ENCODE measurements at places on chromosomes 16 and 17. TPM values are rescaled to one million over a fixed set of nuclear protein-coding genes. Genes with fewer than 3 reads are reported as not detected.

GRCh38 chr16:30149250-30149930, 26.4 kb upstream of the MAPK3 start:
- H3K27me3 ChIP-seq, result no peaks in the 10 kb centered on the region
- H3K4me1 ChIP-seq, result peaks cover 4% of the 10 kb centered on the region
- H3K36me3 ChIP-seq, result peaks cover 6% of the 10 kb centered on the region
- H3K27ac ChIP-seq, result no peak overlapping the region
- DNase-seq, result no peak
- no peak overlapping the region for H3K4me3 ChIP-seq

Gene TMC7
- total RNA-seq, result not detected

Gene CCL17
- total RNA-seq, result not detected

- no peaks in the 10 kb centered on the region for H3K27me3 ChIP-seq
- H3K4me1 ChIP-seq, result no peaks in the 10 kb centered on the region
- no peak for DNase-seq
- no peak overlapping the region for H3K27ac ChIP-seq
- H3K4me3 ChIP-seq, result no peak overlapping the region
These were observed 30.2 kb upstream of the GUCY2D start for GRCh38 chr17:7972131-7972785.

- no peak overlapping the region for H3K4me3 ChIP-seq
- peaks cover 43% of the 10 kb centered on the region for H3K4me1 ChIP-seq
- no peak overlapping the region for H3K27ac ChIP-seq
- no peak for DNase-seq
These were observed 5.5 kb downstream of the WWP2 start for GRCh38 chr16:69767459-69768229.

Gene CD300E
- total RNA-seq, result not detected

Gene SNAI3
- total RNA-seq, result 2.0 TPM

DNA sequence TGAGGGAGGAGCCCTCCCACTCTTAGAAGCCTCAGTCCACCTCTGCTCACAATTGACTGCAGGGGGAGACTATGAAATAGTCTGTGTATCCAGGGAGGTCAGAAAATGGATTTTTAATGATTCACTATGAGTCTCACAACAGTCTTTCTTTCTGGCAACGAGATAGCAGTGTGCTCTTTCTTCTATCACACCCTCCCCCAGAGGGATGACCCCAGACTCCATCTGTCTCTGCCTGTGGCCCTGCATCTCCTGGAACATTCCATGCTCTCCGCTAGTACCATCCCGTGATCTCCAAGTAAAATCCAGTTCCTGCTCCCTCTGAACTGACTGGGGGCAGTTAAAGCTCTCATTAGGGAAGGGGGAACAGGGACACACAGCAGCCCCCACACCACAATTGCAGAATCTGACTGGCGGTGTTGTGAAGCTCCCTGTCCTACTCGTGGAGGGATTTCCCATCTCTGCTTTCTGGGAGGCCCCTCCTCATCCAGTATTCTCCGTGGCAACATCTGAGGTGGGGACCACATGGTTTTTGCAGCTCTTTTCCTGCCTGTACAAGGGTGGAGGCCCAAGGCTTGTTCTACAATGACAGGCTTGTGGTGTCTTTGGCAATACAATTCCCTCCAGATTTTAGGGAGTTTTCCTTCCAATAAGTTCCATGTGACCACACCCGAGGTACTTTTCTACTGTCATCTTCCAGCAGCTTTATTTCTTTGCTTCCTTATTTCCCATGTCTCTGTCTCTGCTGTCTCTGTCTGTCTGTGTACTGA, 19.4 kb downstream of the NATD1 start:
- no peak for DNase-seq
- no peak overlapping the region for H3K4me3 ChIP-seq
- H3K36me3 ChIP-seq, result peaks cover 4% of the 10 kb centered on the region
- no peaks in the 10 kb centered on the region for H3K27me3 ChIP-seq
- H3K4me1 ChIP-seq, result no peaks in the 10 kb centered on the region

DNA sequence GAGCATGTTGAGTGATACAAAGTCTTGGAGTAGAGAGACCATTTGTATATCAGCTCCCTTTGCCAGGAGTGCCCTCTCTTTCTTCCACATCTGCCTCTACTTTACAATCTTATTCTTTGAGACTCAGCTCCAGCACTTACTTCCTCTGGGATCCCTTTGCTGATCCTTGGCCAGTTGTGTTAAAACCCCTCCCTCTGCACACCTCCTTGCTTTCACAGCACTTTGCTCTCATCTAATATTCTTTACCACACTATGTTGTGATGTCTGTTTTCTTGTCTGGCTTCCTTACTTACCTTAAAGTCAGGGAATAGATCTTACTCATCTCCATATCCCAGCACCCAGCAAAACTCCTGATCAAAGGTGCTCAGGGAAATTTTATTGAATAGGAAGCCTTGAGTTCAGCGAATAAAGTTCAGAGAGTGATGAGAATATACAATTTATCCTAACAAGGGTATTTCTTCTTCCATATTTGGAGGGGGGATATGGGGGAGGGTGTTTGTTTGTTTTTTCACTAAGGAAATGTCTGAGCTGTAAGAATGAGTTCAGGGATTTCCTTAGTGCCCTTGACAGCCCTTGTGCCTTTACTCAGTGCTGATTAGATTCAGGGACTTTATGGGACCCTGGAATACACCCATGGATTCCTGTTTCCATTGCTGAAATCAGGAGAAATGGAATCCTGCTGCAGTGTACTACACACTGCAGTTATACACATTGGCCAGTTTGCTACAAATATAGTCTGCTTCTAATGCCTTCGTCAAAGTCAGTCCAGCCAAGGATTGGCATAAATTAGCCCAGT, 32.0 kb downstream of the MRTFB start:
- no peak overlapping the region for H3K4me3 ChIP-seq
- no peak for DNase-seq
- no peaks in the 10 kb centered on the region for H3K27me3 ChIP-seq

DNA sequence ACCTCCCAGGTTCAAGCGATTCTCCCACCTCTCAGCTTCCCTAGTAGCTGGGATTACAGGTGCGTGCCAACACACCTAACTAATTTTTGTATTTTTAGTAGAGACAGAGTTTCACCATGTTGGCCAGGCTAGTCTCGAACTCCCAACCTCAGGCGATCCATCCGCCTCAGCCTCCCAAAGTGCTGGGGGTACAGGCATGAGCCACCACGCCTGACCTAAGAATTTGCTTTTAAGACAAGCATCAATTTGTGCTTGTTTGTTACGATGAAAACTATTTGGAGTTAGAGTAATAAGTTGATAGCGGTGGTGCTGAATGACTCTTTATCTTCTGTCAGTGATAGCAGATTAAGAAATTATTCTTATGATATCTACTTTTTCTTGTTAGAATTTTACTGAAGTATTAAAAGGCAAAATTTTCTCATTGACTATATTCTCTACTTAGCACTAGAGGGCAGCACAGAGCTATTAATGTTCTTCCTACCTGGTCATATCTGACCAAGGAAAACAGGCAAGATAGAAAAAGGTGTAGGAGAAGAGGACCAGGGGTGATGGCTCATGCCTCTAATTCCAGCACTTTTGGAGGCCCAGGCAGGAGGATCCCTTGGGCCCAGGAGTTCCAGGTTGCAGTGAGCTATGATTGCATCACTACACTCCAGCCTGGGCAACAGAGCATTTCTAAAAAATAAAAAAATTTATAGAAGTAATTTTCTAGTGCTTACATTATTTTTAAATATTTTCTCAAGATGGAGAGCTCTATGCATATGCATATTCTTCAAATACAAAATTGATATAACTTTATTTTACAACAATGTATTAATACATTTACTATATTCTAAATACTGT, 24.5 kb downstream of the STXBP4 start:
- no peak overlapping the region for H3K4me3 ChIP-seq
- no peaks in the 10 kb centered on the region for H3K4me1 ChIP-seq
- no peaks in the 10 kb centered on the region for H3K36me3 ChIP-seq

DNA sequence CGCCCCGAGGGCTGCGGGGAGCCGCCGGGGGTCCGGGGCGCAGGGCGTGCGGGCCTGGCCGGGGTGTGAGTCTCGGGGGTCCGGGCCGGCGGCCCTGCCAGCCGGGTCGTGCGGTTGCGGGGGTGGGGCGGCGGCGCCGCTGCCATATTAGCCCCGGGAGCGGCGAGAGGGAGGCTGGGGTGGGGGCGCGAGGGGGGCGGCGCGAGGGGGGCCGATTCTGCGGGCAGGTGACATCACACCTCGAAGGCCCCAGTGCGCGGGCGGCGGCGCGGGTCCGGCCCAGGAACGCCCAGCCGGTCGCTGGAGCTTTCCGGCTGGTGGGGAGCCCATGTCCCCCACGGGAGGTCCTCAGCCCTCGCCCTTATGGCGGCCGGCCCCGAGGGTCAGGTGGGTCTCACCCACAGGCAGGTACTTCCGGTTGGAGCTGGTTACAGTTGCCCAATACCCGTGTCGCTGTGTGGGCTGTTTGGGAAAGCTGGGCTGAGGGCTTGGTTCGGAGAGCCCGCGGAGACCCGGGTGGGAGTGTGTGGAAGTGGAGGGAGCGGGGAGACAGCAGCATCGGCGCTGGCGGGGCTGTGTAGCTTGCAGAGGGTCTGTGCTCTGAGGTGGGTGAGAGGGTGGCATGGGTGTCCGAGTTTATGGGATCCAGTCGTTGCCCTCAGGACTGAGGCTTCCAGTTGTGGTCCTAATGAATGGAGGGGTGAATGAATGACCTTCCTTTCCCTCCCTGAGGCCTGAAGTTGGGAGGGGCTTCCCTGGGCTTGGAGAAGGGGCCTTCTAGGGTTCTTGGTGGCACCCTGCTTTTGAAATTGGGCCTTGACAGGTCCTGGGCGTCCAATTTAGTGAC, 804 bp downstream of the ATP6V0C start:
- peak overlapping the region; percentile 96 for H3K4me3 ChIP-seq
- DNase-seq, result peak; percentile 49
- H3K27me3 ChIP-seq, result no peaks in the 10 kb centered on the region

Gene PTX4
- not detected for total RNA-seq

Measured in activated naive CD8-positive, alpha-beta T cell treated with anti-CD3 and anti-CD28 coated beads for 36 hours (primary cell).